ENCODE measurements at places on chromosomes 4 and X.

GRCh38 chrX:65532016-65532415 lies 2.6 kb downstream of the LAS1L start:
- DNase-seq = peak; percentile 0

- DNase-seq = no peak
Measured at GRCh38 chrX:134646691-134647090, 11.6 kb downstream of the PLAC1 start.

GRCh38 chr4:153661908-153662307 lies 22.2 kb upstream of the TLR2 start:
- no peak for DNase-seq

- DNase-seq = peak; percentile 77
Measured at GRCh38 chrX:19887911-19888879, 795 bp upstream of the SH3KBP1 start.

GRCh38 chrX:8345473-8345872 lies 119.2 kb upstream of the VCX3B start:
- DNase-seq = peak; percentile 84

- no peak for DNase-seq
Measured at GRCh38 chrX:134548257-134549201, 88.6 kb downstream of the HPRT1 start.

GRCh38 chr4:46874811-46875210 lies 34.2 kb downstream of the COX7B2 start:
- DNase-seq = no peak

- DNase-seq = peak; percentile 63
Measured at GRCh38 chrX:154546354-154547244, at the start of gene G6PD. TSS of gene G6PD (minus strand) at chrX:154546846. CDS start at chrX:154546155, 691 bp downstream.

- peak; percentile 42 for DNase-seq
Measured at GRCh38 chr4:121034017-121034416, 38.3 kb downstream of the NDNF start.

- DNase-seq = peak; percentile 16
Measured at GRCh38 chr4:81919223-81919622, 447.5 kb upstream of the RASGEF1B start.

DNA sequence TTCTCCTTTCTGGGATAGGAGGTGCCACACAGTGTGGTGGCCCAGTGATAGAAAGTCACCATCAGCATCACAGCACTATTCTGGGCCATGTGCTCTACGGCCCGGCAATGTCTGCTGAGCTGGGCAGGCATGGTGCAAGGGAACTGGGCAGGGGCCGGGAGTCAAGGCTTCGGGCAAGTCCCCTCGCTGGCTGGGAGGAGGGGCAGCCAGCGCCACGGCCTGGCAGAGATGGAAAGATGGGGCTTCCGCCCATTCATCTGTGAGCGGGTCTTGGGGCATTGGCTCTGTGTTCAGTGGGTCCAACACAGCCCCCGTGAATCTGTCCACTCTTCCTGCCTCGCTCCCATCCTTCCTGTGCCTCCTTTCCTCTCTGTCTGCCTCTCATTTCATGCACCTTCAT lies 7.1 kb upstream of the ATP2B3 start:
- DNase-seq = no peak

GRCh38 chr4:111960241-111960667 lies 185.0 kb upstream of the FAM241A start:
- DNase-seq = peak; percentile 30

- DNase-seq = no peak
Measured at GRCh38 chr4:160142579-160142978, 1039.7 kb downstream of the RAPGEF2 start.

GRCh38 chrX:22164770-22165388 lies 107.8 kb upstream of the CBLL2 start:
- DNase-seq = peak; percentile 48

- DNase-seq = no peak
Measured at GRCh38 chrX:103685396-103685795, 1.1 kb downstream of the MORF4L2 start.

GRCh38 chrX:16484338-16484737 lies 165.6 kb upstream of the S100G start:
- DNase-seq = peak; percentile 94

DNA sequence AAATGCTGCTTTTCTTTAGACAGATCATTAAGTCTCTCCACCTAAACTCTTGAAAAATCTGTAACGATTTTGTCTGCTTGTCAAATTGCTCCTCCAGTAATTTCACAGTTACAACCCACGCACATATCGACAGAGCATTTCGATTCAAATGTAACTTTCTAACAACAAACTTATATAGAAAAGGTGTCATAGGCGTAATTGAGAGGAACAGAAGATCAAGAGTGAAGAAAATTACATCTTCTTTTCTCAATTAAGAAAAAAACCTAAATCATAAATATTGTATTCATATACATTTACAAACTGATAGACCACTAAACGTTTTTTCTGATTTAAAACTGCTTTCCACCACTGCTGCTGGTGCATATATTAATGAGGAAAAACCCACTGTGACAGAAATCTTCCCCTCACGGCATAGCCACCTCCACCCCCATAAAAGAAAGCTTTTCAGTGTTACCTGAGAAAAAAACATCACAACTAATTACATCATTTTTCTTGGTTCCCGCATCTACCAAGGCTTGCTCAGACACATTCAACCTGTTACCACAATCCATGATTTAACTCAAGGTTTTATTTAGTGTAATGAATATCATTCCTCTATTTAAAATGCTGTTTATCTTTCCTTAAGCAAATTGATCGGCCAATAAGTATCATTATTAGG lies 1.9 kb downstream of the GPM6A start:
- no peak for DNase-seq

- DNase-seq = peak; percentile 35
Measured at GRCh38 chr4:155795991-155796390, 37.2 kb downstream of the GUCY1B1 start.

- peak; percentile 4 for DNase-seq
Measured at GRCh38 chrX:1491851-1492349, 39.2 kb upstream of the ASMTL start.

DNA sequence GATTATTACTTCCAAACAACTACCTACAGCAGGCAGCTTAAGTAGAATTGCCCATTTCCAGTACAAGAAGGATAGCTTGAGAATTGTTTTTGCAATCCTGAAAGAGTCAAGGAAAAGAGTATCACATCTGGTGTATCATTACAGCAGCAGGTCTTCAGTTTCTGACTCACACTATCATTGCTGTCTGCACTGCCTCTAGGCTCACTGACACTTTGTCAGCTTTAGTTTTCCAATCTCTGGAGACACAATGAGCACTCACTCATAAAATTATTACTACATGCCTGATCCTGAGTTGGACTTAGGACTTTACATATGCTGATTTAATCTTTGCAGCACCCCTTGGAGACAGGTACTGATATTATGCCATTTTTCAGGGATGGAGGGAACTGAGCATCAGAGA lies 244.6 kb upstream of the BOD1L1 start:
- peak; percentile 57 for DNase-seq

DNA sequence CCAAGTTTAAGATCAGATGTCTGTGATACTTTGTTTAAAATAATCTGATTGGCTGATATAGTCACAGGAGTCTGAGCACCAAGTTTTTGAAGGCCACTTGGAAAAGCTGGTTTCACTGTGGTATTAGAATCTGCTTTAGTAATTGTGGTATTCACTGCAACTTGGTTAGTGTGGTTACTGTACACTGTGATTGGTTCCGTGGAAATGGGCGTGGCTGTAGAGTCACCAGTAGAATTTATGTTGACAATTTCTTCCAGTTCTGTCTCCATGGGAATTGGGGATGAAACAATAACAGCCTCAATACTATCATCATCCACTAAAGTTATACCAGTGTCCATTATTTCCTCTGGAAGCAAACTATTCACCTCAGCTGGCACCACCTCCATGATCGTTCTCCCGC lies 26.2 kb downstream of the LIN54 start:
- DNase-seq = peak; percentile 22

- DNase-seq = peak; percentile 84
Measured at GRCh38 chr4:96736352-96736889, 896.5 kb downstream of the PDHA2 start.

- DNase-seq = no peak
Measured at GRCh38 chr4:141080668-141081067, 52.6 kb downstream of the RNF150 start.

DNA sequence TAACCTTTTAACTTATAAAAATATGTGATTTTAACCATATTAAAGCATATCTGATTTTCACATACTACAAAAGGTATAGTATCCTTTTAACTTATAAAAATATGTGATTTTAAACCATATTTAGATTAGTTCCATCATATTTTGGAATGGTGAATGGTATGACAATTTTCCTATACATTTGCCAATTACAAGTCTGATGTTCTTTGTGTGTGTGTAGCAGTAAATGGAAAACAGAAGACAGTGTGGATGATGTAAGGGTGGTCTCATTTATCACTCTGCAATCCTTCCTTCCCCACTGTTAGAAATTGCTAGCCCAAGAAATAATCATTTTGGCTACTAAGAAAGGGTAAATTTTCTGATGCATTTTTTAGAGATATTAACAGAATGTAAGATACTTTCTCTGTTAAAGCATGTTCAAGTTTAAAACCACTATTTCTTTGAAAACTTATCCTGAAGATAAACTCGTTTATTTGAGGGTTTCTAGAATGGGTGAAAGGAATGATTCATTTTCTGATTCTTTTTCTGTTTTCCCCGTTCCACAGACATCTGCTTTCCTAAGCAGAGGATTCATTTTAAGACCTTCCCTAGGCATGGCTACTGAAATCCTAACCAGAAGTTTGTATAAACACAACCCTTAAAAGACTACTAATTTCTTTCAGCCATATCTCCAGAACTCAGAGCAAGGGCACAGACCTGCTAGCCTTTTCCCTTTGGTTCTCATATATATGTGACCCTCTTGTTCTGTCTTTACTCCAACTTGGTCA lies 21.0 kb downstream of the NUDT6 start:
- DNase-seq = no peak

- DNase-seq = no peak
Measured at GRCh38 chr4:168131196-168131595, 38.9 kb downstream of the ANXA10 start.

DNA sequence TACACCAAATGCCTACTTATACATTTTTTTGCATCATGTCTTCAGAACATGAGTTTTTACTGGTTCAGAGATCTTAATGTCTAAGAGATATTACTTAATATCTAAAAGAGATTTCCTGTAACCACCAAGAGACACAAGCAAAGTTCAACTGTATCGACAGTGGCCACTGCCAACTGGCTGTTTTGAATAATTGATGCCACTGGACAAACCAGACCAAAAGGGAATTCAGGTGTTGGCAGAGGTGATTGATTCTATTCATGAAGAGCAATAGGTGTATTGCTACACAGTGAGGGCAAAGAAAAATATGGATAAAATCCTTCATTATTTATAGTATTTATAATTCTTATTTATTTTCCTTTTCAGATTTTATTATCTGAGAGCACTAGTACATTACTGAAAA lies 58.5 kb upstream of the ANKRD17 start:
- DNase-seq = no peak

GRCh38 chrX:3938587-3938986 lies 225.1 kb upstream of the PRKX start:
- no peak for DNase-seq

DNA sequence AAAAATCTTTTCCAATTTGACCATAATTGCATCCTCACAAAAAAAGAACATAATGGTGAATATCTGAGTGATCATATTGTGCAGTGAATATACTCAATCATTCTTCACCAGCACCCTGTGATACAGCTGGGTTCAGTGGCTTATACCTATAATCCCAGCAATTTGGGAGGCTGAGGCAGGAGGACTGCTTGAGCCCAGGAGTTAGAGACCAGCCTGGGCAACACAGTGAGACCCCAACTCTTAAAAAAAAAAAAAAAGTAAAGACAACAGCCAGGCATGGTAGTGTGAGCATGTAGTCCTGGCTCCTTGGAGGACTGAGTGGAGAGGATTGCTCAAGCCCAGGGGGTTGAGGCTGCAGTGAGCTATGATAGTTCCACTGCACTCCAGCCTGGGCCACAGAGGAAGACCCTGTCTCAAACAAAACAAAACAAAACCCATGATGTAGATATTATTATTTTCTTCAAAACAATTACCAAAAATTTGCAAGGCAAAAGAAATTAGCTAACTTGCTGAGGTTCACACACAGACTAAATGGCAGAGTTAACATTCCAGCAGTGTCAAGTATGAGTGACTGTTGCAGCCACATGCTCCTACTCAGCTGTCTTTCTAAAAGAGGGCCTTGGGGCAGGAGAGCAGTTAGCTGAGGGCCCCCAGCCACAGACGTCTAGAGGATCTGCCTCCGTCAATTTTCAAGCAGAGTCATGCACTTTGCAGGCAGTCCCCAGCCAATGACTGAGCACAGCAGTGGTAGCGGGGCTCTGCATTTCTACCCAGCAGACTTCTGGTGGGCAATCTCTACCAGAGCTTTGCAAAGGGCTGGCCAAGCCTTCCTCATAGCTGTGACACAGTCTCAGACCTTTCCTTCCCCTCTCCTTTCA lies 33.4 kb downstream of the ADGRA3 start:
- no peak for DNase-seq

GRCh38 chr4:76611616-76612207 lies 176.7 kb downstream of the SHROOM3 start:
- peak; percentile 81 for DNase-seq

DNA sequence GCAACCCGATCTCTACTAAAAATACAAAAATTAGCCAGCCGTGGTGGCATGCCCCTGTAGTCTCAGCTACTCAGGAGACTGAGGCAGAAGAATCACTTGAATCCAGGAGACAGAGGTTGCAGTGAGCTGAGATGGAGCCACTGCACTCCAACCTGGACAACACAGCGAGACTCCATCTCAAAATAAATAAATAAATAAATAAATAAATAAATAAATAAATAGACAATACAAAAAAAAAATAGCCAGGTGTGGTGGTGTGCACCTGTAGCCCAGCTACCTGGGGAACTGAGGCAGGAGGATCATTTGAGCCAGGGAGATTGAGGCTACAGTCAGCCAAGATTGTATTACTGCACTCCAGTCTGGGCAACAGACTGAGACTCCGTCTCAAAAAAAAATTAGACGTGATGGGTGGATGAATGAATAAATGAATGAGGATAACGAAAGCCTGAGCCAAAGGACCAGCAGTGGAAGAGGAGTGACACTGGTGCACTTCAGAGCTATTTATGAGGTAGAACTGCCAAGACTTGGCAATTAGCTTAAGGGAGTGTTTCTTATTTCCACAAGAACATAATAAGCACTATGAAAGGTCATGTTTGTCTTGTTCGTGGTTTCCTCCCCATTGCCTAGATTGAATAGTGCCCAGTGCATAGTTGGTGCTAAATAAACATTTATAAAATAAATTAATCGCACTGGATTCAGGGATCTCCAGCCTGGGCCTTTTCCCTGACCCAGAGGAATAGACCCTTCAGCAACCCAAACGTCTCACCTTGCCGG lies 232.2 kb downstream of the IDS start:
- DNase-seq = no peak

DNA sequence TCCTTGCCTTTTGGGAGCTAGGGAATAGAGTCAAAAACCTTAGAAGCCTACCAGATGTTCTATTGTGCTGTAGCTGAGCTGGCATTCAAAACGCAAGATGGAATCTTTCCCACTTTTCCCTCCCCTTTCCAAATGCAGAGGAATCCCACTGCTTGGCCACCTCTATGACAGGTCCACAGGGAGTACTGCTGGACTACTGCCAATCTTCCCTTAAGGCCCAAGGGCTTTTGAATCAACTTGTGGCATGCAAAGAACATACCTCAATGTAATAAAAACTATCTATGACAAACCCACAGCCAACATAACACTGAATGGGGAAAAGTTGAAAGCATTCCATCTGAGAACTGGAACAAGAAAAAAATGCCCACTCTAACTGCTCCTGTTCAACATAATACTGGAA lies 139.2 kb upstream of the AGTR2 start:
- peak; percentile 0 for DNase-seq

Measured in epithelial cell of esophagus (primary cell).